CD4-positive, alpha-beta memory T cell (primary cell): ENCODE measurements at places on chromosomes 16 and 17. TPM values are rescaled to one million over a fixed set of nuclear protein-coding genes. Genes with fewer than 3 reads are reported as not detected.
A peak's percentile ranks its signal among the peaks of the same experiment; 100 is the strongest.

DNA sequence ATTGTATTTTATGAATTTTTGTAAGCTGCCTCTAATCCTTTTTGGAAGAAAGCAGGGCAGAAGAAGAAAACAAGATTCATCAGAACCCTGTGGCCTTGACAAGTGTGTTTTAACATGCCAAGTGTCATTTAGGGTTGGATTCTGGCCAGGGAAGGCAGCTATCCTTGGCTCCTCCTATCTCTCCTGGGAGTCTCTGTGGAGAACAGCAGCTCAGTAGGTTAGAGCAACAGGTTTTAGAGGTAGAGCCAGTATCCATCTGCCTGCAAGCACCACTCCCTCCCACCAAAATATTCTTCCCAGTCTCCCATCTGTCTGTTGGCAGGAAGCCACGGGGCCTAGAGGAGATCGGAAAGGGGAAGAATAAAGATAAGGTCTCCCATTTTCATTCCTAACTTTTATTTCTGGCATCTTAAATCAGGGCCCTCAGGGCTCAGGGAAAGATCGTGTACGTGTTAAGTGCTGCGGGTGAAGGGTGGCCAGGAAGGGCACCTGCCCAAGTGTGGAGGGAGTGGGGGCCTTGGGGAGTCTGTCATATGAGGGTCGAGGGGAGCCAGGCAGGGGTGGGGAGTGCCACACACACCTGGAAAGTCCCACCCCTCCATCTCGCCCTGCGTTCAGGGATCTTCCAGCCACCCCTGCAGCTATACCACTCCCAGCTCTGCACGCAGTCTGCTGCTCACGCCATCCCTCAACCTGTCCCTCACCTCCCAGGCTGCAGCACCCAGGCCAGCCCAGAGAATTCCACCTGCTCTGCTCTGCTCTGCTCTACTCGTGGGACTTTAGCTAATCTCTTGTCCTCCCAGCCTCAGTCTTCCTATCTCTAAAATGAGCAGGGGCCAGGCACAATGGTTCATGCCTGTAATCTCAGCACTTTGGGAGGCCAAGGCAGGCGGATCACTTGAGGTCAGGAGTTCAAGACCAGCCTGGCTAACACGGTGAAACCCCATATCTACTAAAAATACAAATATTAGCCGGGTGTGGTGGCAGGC lies 17.1 kb upstream of the CPSF4L start:
- no peaks in the 10 kb centered on the region for H3K27me3 ChIP-seq
- DNase-seq, result no peak
- no peak overlapping the region for H3K27ac ChIP-seq
- no peaks in the 10 kb centered on the region for H3K4me1 ChIP-seq
- no peak overlapping the region for H3K4me3 ChIP-seq

GRCh38 chr17:48478224-48479013 lies 48.4 kb upstream of the SKAP1 start:
- H3K4me1 ChIP-seq, result peaks cover 5% of the 10 kb centered on the region
- no peak for DNase-seq
- no peaks in the 10 kb centered on the region for H3K27me3 ChIP-seq
- no peak overlapping the region for H3K27ac ChIP-seq
- H3K4me3 ChIP-seq, result no peak overlapping the region

DNA sequence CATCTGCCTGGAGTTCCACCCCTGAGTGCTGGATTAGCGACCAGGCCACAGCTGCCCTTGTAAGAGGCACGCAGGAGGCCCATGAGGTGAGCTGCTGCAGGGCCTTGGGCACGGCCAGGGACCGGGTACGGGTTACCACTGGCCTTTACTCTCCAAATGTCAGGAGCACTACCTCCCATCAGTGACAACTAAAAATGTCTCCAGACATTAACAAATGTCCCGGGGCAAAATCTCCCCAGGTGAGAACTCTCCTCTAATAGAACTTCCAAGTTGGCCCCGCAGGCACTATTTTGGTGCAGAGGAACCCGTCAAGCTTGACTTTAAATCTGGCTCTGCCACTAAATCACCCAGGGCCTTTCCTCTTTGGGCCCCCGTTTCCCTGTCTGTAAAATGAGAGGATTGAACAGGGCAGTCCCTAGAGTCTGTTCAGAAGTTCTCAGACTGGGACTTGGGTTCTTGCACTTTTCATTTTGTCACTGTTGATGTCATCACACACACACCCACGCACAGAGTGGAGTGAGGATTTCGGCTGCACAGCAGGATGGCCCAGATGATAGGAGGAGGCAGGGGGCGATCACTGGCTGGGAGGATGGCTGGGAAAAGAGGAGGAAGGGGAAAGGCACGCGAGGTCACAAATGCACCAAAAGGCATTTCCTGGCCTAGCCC lies 24.5 kb upstream of the MAPT start:
- H3K4me1 ChIP-seq, result peaks cover 16% of the 10 kb centered on the region
- H3K27ac ChIP-seq, result no peak overlapping the region
- no peak for DNase-seq
- no peak overlapping the region for H3K4me3 ChIP-seq
- no peaks in the 10 kb centered on the region for H3K36me3 ChIP-seq

- peaks cover 59% of the 10 kb centered on the region for H3K36me3 ChIP-seq
- peaks cover 4% of the 10 kb centered on the region for H3K4me1 ChIP-seq
- no peak overlapping the region for H3K4me3 ChIP-seq
- no peak for DNase-seq
- H3K27ac ChIP-seq, result no peak overlapping the region
These were observed 6.7 kb downstream of the TIMM22 start for GRCh38 chr17:1003633-1003971.

- H3K27me3 ChIP-seq, result no peaks in the 10 kb centered on the region
- H3K4me1 ChIP-seq, result no peaks in the 10 kb centered on the region
- no peak overlapping the region for H3K27ac ChIP-seq
- no peak for DNase-seq
These were observed 19.8 kb downstream of the ITPRIPL2 start for GRCh38 chr16:19133600-19133999.

GRCh38 chr17:69763503-69763902 lies 311.5 kb upstream of the KCNJ16 start:
- H3K36me3 ChIP-seq, result no peaks in the 10 kb centered on the region
- H3K27me3 ChIP-seq, result no peaks in the 10 kb centered on the region
- H3K27ac ChIP-seq, result no peak overlapping the region

- H3K27ac ChIP-seq, result peak overlapping the region; percentile 82
- peaks cover 53% of the 10 kb centered on the region for H3K4me1 ChIP-seq
- no peaks in the 10 kb centered on the region for H3K27me3 ChIP-seq
- H3K36me3 ChIP-seq, result no peaks in the 10 kb centered on the region
- H3K4me3 ChIP-seq, result no peak overlapping the region
These were observed 2.1 kb downstream of the CFAP20 start for GRCh38 chr16:58127033-58127556.

DNA sequence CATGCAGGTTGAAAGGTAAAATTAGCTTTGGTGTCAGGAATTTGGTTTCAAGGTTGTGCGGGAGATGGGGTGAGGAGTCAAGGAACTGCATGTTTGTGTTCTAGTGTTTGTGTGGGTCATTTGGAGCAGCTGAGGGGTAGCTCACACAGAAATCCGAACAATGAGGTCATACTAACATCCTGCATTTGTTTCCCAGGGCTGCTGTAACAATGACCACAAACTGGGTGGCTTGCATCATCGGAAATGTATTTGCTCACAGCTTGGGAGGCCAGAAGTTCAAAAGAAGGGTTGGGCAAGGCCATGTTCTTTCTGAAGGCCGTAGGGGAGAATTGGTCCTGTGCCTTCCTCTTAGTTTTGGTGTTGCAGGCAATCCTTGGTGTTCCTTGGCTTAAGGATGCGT lies 287.4 kb downstream of the HAPSTR1 start:
- no peaks in the 10 kb centered on the region for H3K4me1 ChIP-seq
- H3K27ac ChIP-seq, result no peak overlapping the region
- no peak overlapping the region for H3K4me3 ChIP-seq
- H3K27me3 ChIP-seq, result no peaks in the 10 kb centered on the region
- H3K36me3 ChIP-seq, result no peaks in the 10 kb centered on the region

Gene SMIM36
- total RNA-seq, result not detected

Gene DNAI2
- total RNA-seq, result 6.0 TPM
